ENCODE measurements at places on chromosomes 1 and 21.

DNA sequence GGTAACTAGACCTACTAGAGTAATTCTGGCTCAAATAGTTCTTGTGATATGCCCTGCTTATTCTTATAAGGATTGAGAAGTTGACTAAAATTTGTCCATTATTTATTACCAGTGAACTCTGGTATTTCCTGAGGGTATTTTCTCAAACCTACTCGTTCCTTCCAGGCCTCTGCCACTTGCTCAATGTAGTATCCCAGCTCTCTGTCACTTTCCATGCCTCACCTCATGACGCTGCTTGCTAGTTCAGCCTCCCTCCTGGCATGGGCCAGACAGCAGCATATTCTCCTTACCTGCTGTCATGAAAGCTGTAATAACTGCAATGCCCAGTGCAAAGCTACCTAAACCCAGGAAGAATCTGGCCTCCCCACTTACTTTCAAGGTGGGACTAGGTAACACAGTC, 602.9 kb upstream of the ADAMTS5 start:
- no peak for DNase-seq
- H3K27ac ChIP-seq, result no peak overlapping the region
- peaks cover 3% of the 10 kb centered on the region for H3K4me1 ChIP-seq
- peaks cover 7% of the 10 kb centered on the region for H3K36me3 ChIP-seq
- no peak overlapping the region for H3K4me3 ChIP-seq

DNA sequence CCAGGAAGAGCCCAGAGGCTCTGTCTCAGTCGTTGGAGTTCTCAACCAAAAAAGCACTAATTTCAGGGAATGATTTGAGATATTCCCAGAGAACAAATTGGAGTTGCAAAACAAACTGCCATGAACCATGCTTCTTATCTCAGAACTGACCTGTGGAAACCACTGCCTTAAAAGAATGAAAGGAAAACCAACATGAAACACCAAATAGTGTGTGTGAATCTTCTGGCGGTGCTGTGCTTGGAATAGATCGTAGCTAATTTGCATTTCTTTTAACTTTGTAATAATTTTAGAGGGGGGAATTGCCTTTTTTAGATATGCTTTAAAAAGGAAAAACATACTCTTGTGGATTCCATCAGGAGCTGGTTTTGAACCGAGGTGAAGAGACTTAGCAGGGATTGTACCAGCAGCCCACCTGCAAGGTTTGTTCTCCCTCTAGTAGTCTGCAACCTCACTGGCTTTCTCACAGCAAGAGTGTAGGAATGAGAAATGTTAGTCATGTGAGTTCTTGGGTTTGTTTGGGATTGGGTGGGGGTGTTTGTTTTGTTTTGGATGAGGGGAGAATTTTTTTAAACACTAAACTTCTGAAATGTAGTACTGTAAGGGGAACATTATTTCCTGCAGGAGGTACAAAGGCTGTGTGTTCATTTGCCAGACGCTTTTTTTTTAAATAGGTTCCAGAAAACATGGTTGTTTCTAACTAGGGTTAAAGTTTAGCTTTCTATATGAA, 45.7 kb upstream of the ANGPTL1 start:
- H3K27me3 ChIP-seq, result no peaks in the 10 kb centered on the region
- H3K4me3 ChIP-seq, result no peak overlapping the region
- H3K36me3 ChIP-seq, result peaks cover 3% of the 10 kb centered on the region
- H3K4me1 ChIP-seq, result no peaks in the 10 kb centered on the region
- no peak for DNase-seq
- H3K27ac ChIP-seq, result no peak overlapping the region

- no peaks in the 10 kb centered on the region for H3K36me3 ChIP-seq
- H3K27ac ChIP-seq, result no peak overlapping the region
- no peak for DNase-seq
- H3K4me3 ChIP-seq, result no peak overlapping the region
- no peaks in the 10 kb centered on the region for H3K4me1 ChIP-seq
Observed at GRCh38 chr1:168220470-168220871, 5.3 kb upstream of the SFT2D2 start.

GRCh38 chr21:41603476-41603875, 95.5 kb upstream of the TMPRSS2 start:
- no peak for DNase-seq
- H3K27me3 ChIP-seq, result peaks cover 4% of the 10 kb centered on the region
- H3K4me3 ChIP-seq, result no peak overlapping the region
- peaks cover 4% of the 10 kb centered on the region for H3K4me1 ChIP-seq
- no peak overlapping the region for H3K27ac ChIP-seq

DNA sequence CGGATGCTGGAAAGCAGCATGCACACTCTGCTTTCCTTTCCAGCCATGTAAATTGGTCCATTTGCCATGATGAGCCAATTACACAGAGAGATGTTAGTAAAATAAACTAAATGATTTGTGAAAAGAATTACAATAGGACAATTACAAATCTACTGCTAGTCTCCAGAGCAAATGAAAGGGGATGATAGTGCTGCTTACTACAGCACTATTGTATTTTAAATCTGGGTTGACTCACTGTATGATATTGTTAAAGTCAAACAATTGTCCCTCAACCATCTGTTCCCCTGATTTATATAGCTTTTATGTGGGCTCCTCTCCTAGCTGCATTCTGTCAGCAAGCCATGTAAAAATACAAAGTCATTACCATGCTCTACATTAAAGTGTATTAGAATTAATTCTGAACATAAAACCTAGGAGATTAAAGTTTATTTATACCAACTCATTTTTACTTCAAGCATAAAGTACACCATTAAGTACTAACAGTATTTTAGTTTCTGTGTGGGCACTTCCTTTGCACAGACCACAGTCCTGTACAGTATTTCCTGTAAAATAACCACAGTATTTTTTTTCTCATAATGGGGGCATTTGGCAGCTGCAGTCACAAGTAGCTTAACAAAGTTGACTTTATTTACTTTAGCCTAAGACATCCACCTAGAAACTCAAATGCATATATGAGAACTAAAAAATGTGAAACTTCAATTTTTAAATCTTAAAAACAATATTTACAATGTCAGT, 135.8 kb downstream of the VAV3 start:
- H3K36me3 ChIP-seq, result no peaks in the 10 kb centered on the region
- no peak for DNase-seq
- no peaks in the 10 kb centered on the region for H3K4me1 ChIP-seq

DNA sequence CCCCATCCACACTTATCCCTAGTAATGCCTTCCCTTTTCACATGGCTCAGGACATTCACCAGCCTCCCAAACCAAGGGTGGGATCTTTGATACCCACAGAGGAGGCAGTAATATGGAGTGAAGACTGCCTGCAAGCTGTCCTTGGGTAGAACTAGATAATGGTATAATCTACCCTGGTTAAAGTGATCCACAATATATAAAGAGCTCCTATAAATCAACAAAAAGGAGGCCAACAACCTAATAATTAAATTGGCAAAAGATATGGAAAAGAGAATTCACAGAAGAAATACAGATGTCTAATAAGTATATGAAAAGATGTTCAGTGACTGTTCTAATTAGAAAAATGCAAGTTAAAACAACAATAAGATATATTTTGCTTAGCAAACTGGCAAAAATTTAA, 30.7 kb upstream of the SPOCD1 start:
- DNase-seq, result no peak
- peaks cover 6% of the 10 kb centered on the region for H3K27me3 ChIP-seq
- no peaks in the 10 kb centered on the region for H3K36me3 ChIP-seq
- no peak overlapping the region for H3K27ac ChIP-seq
- peaks cover 5% of the 10 kb centered on the region for H3K4me1 ChIP-seq
- H3K4me3 ChIP-seq, result no peak overlapping the region

DNA sequence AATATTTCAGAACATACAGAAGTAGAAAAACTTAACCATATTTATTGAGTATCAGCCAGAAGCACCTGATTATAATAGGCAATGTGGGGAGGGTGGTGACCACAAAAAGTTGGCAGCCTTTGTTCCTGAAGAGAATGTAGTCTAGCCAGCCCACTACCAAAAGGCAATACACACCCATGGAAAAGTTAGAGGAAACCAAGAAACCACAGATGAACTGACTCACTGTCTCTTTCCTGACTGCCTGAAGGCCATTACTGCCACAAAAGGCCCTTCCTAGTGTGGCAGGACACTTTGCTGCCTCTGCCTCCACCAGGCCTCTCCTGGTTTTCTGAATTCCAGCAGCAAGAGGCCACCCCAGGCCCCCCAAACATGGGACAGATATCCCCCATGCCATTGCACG, 14.6 kb upstream of the PROX1 start:
- H3K4me3 ChIP-seq, result no peak overlapping the region
- no peaks in the 10 kb centered on the region for H3K36me3 ChIP-seq
- H3K27ac ChIP-seq, result no peak overlapping the region
- H3K4me1 ChIP-seq, result peaks cover 12% of the 10 kb centered on the region

DNA sequence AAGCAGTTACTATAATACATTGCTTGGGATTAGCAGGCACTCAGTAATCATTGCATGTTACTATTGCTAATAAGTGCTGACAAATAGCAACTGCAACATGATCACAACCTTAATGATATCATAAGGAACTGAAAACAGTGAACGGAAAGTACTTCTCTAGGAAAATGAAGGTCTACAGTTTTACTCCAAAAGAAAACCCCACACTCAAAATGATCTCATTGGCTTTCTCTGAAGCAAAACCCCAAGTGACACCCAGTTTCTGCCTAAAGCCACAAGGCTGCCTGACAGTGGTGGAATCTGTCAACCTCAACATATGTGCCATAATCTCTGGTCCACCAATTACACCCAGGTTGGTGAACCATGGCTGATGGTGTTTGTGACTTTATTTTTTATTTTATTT, 137.6 kb downstream of the PTGER3 start:
- no peak overlapping the region for H3K27ac ChIP-seq
- H3K27me3 ChIP-seq, result peaks cover 1% of the 10 kb centered on the region
- no peak for DNase-seq
- H3K4me3 ChIP-seq, result no peak overlapping the region
- no peaks in the 10 kb centered on the region for H3K36me3 ChIP-seq

- DNase-seq, result no peak
- H3K36me3 ChIP-seq, result no peaks in the 10 kb centered on the region
- H3K27ac ChIP-seq, result no peak overlapping the region
- H3K4me3 ChIP-seq, result no peak overlapping the region
- H3K4me1 ChIP-seq, result peaks cover 7% of the 10 kb centered on the region
Observed at GRCh38 chr1:85361606-85362296, 85.3 kb upstream of the BCL10 start.

All from glutamatergic neuron (in vitro differentiated cells).